Hematopoietic multipotent progenitor cell treated with erythropoietin and hydrocortisone succinate and interleukin-3 and kit ligand, for 4 days (in vitro differentiated cells): ENCODE measurements at places on chromosomes 7 and 10.

DNA sequence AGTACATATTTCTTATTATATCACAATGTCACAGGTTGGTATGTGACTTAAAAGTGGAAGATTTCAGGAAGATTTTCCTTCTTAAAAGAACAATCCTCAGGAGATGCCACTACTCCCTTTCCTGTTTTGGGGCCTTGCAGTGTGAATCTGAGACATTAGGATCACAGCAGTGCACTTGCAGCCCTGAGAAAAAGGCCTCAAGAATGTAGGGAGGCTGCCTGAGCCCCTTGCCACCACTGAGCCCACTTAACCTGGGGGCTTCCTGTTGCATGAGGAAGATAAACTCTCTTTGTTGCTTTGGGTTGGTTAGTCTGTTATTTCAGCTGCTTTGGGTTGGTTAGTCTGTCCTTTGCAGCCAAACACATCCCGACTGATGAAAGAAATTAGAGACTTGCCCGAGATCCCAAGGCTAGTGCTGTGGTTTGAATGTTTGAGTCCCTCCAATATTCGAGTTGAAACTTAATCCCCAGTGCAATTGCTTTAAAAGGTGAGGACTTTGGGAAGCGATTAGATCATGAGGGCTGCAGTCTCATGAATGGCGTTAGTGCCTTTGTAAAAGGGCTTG is 151.3 kb upstream of the SP4 start:
- DNase-seq, result no peak

DNA sequence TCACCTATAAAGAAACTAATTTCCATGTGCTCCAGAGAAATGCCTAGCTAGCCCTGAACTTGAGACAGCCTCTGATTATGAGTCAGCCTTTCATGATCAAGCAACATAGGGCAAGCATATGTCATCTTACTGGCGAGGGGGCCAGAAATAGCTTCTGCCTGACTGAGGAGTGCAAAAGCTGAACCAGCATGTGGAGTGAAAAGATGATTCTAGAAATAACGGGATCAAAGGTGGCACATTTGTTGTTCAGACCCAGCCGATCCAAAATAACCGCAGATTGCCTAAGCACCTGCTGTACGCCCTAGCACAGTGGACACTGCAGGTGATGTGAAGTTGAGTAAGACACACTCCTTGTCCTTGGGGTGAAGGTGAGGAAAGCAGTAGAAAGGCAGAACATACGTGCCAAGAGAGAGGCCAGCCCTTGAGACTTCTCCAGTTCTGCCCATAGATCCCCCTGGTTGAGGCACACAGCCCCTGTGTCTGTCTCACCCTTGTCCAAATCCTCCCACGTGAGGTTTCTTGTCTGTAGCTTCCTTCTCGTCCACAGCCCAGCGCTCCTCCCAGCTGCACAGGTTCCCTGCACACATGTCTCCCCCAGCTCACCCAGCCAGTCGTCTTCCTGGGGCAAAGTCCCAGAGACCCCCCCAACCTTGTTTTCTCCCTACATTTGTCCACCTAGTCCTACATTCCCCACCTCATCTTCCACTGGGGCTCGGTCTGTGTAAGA is 2.8 kb upstream of the BCL7B start:
- peak; percentile 51 for DNase-seq

DNA sequence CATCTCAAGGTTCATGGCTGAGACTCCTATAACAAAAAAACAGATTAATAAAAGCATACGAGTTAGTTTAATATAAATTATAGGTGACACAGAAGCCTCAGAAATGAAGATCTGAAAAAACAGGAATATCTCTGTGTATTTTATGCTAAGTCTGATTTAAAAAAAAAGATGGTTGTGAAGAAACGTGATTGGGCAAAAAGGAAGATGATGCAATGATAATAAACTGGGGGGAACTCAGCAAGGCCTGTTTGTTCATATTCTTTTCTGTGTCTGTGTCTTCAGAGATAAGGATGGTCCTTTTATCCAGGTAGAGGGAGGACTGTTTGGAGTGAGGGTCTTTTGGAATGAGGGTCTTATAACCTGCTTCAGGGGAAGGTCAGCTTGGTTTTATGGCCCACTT is 25.9 kb downstream of the TAC1 start:
- no peak for DNase-seq

DNA sequence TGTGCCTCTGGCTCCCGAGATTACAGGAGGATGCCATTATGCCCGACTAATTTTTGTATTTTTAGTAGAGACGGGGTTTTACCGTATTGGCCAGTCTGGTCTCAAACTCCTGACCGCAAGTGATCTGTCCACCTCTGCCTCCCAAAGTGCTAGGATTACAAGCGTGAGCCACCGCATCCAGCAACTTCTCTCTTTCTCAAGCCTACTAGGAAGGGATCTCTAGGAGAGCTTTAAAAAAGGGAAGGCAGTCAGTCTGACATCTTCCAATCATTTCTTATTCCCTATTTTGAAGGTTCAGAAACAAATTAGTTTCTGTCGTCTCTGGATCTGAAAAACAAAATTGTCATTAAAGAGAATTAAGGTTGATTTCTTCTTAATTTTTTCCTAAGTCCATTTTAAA is 2.5 kb upstream of the TMEM26 start:
- DNase-seq, result no peak

DNA sequence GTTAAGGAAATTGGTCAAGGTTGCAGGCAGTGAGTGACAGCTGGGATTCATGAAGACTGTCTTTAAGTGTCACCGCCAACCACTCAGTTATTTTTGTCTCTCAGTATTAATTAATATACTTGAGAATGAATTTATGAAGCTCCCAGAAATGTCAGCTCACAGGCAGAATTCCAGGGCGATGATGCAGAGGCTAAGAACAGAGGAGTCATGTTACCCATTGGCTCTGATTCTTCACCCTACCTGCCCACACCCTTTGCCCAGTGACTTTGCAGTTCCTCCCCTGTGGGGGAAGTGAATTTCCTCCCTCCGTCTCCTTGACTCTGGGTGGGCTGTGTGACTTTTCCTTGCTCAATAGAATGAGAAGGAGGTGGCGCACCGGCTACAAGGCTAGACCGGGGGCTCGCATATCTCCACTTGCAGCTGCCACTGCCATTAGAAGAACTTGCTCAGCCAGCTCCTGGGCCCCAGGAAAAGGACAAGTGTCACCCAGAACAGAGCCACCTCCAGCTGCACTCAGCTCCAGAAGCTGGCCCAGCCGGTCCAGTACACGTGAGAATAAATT is 157.1 kb upstream of the PRKCQ start:
- DNase-seq, result no peak

GRCh38 chr7:11430841-11431240 is 401.2 kb downstream of the THSD7A start:
- DNase-seq, result peak; percentile 7

GRCh38 chr7:155804897-155805825 is 7.1 kb downstream of the SHH start:
- DNase-seq, result peak; percentile 82

- no peak for DNase-seq
These were observed 115.3 kb downstream of the PTPN20 start for GRCh38 chr10:47026301-47027107.

- DNase-seq, result peak; percentile 80
These were observed 227.7 kb downstream of the CUX1 start for GRCh38 chr7:102044984-102045673.

DNA sequence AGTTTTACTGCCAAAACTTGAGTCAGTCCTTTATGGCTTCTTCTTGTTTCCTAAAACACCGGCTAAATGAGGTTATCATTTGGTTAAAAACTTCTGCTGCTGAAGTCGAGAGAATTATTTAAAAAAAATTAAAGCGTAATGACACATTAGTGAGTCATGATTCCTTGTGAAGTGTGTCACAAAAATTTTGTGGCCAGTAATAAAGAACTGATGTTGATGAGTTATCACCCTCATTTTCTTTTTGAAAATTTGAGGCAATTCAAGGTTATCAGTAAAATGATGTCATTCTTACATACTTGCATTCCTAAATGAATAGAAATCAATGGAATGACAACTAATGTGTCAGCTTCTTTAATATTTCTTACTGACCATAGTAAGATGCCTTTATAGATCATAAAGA is 427.4 kb downstream of the SORCS3 start:
- no peak for DNase-seq

GRCh38 chr7:100275120-100275519 is 32.4 kb upstream of the SPDYE3 start:
- no peak for DNase-seq

DNA sequence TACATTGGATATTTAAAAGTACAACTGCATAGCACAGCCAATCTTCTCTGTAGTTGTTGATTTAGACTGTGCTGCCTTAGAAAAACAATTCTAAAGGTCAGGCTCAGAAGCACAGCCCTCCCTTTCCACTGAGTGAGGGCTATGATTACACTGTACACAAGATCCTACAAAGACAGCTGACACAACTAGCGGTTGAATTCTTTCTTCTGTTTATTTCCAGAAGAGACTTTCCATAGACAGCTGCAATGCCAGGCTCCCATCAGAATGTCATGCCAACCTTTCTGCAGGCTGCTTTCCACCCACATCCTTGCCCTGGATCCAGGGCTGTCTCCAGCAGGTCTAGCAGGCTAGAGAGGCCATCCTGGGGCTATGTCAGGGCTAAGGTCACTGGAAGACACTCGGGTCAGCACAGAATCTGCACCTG is 39.3 kb downstream of the FAM13C start:
- no peak for DNase-seq

GRCh38 chr10:75565286-75566251 is 134.1 kb downstream of the LRMDA start:
- DNase-seq, result no peak

- DNase-seq, result no peak
These were observed 12.2 kb downstream of the PDE1C start for GRCh38 chr7:32058002-32058401.

- DNase-seq, result no peak
These were observed 75.5 kb downstream of the BTRC start for GRCh38 chr10:101429423-101429822.

GRCh38 chr7:51316262-51316665 is 345 bp downstream of the COBL start:
- peak; percentile 27 for DNase-seq

GRCh38 chr10:89502549-89502948 is 32.8 kb downstream of the SLC16A12 start:
- peak; percentile 20 for DNase-seq

DNA sequence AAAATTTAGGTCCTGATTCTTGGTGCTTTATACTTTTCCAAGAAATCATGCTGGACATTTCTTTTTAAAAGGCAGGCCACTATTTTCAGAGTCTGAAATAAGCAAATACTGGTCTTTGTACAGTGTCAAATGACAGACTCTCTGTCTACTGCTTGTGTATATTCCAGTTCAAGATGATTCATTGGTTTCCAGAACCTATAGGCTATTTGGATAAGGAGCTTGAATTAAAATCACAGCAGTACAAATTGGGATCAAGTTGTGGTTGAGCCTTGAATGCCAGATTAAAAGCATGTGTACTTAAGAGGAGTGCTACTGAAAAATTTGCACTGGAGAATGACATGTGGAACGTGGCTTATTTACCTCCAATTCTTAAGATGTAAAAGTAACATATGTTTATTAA is 10.7 kb downstream of the KMT2E start:
- no peak for DNase-seq

- no peak for DNase-seq
These were observed 6.2 kb upstream of the MYL7 start for GRCh38 chr7:44147026-44147991.

DNA sequence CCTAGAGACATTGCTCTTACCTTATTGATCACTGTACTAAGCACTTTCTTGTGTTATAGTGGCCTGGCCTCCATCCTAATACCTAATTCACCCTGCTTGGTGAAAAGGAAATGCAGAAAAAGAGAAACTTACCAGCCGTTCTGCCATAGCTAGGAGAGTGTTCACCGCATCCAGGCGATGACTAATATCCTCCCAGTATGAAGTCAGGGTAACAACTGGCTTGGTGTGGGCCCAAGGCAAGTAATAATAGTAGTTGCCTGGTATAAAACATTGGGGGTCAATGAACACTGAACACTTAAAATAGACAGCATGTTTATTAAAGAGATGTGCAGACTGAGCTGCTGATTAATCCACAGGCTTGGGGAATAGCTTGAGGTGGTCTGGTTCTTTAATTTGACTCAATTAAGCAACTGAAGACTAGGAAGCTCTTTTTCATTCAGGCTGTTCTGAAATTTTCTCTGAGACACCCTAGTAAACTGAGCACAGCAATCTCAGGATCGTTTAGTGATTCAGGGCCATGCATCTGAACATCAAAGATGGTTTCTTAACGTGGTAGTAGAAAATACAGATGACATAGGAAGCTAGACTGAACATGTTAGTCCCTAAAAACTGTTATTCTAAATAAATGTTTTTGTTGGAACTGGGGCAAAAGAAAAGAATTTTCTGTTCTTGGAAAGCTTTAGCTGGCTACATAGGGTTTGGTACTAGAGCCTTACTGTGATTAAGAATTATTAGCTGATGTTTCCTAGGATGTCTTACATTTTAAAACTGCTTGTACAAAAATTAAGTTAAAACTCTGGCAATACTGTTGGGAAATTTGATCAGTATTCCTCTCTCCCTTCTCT is 102.2 kb downstream of the MYOF start:
- DNase-seq, result no peak
